ENCODE measurements at places on chromosomes 1 and 21. TPM values are rescaled to one million over a fixed set of nuclear protein-coding genes. Genes with fewer than 3 reads are reported as not detected.

DNA sequence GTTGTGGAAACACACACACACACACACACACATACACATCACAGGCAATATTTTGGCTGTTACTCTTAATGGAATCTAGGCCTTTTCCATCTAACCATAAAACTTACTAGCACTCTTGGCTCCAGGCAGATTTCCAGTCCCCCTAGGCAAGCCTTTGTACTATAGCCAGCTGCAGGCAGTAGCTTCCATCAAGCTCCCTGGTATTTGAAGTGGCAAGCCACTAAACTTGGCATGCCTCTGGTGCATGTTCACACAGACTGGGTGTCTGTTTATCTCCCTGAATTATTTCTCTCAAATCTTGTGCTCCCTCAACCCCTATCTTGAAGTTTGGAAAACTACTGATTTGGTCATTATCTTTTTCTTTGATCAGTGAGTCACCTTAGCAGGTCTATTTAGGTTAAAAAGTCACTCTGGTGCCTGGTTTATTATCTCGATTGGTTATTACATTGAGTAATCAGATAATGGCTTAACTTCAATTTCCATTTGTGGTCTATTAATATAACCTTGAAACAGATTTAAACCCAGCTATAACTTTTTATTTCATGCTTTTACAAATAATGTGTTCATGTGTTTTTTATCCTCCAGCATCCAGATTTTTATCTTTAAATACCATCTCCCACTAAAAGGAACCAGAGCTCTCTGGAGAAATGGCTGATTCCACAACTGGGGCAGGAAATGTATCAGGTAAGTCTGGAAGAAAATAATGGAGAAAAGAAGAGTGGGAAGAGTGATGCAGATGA, 2.7 kb upstream of the RBM15 start:
- H3K27me3 ChIP-seq, result no peaks in the 10 kb centered on the region
- H3K27ac ChIP-seq, result no peak overlapping the region
- H3K4me1 ChIP-seq, result peaks cover 24% of the 10 kb centered on the region
- peaks cover 13% of the 10 kb centered on the region for H3K36me3 ChIP-seq
- H3K4me3 ChIP-seq, result no peak overlapping the region
- DNase-seq, result no peak

DNA sequence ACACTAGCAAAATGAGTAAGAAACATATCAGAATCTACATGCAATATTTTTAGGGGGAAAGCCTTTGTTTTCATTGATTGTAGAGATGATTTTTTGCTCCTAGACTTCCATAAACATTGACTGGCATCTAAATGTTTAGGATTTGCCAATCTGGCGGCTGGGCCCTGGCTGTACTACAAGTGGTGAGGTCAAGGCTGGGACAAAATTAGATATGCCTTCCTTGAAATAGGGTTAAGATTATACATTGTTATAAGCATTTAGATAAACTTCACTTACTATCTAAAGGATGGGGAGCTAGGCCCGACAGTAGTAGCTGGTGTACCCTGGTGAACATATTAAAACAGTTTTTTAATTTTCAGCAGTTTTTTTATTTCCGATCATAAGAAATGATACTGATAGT, 5.2 kb downstream of the NFIA start:
- H3K27me3 ChIP-seq, result no peaks in the 10 kb centered on the region
- peaks cover 8% of the 10 kb centered on the region for H3K36me3 ChIP-seq
- H3K4me3 ChIP-seq, result peak overlapping the region; percentile 96
- DNase-seq, result no peak
- peak overlapping the region; percentile 98 for H3K27ac ChIP-seq

DNA sequence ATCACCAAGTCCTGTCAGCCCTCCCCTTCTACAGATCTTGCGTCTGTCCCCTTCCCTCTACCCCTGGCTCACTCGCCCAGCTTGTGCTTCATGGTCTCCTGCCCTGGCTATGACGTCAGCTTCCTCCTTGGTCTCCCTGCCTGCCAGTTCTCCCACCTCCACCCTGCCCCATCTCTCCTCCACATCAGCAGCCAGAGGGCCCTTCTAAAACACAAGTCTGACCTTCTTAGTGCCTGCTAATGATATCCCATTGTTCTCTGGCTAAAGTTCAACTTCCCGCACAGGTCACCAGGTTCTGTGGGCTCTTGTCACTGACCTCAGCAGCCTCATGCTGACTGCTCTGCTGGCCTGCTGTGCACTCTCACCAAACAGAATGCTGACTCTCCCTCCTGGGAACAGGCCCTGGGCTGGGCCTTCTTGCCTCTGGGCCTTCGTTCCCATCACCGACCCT, 24.7 kb upstream of the MYCL start:
- H3K27ac ChIP-seq, result no peak overlapping the region
- peaks cover 5% of the 10 kb centered on the region for H3K4me1 ChIP-seq
- no peak overlapping the region for H3K4me3 ChIP-seq
- no peaks in the 10 kb centered on the region for H3K36me3 ChIP-seq

DNA sequence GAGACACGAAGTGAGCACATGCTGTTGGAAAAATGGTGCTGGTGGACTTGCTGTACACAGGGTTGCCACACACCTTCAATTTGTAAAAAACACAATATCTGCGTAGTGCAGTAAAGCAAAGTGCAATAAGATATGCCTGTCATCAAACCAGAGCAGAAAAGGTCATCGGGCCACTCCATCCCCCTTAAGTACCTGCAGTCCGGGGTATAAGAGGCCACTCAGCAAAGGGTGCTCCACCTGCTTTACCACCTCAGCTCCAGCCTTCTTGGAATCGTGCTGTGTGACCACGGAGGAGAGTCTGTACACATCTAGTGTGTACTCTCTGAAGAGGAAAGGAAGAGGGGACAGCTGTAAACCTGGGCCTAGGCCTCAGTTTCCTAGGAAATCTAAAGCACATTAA, 10.9 kb downstream of the YARS1 start:
- no peaks in the 10 kb centered on the region for H3K4me1 ChIP-seq
- no peak overlapping the region for H3K4me3 ChIP-seq
- no peak for DNase-seq
- no peak overlapping the region for H3K27ac ChIP-seq
- peaks cover 70% of the 10 kb centered on the region for H3K36me3 ChIP-seq

GRCh38 chr1:217052196-217052595, 329.0 kb upstream of the ESRRG start:
- H3K36me3 ChIP-seq, result no peaks in the 10 kb centered on the region
- no peak overlapping the region for H3K27ac ChIP-seq
- H3K4me3 ChIP-seq, result no peak overlapping the region

DNA sequence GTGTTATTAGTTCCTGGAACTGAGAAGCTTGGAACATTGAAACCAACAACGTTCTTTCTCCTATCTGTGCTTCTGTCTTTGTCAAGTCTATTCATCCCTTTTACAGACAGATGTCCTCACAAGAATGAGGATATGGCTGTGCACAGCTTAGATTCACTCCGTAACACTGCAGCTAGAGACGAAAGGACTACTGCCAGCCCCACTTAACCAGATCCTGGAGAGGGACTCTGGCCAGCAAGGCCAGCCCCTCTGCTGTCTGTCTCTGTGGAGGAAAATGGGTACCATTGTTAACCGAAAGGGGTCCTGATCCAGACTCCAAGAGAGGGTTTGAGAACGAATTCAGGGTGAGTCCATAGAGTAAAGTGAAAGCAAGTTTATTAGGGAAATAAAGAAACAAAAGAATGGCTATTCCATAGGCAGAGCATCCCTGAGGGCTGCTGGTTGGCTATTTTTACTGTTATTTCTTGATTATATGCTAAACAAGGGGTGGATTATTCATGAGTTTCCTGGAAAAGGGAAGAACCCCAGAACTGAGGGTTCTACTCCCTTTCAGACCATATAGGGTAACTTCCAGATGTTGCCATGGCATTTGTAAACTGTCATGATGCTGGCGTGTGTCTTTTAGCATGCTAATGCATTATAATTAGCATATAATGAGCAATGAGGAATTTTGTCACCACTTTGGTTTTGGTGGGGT, 17.4 kb upstream of the USP24 start:
- no peak for DNase-seq
- H3K4me3 ChIP-seq, result no peak overlapping the region
- no peaks in the 10 kb centered on the region for H3K27me3 ChIP-seq
- no peak overlapping the region for H3K27ac ChIP-seq

TRIM58 gene
- 0.86 TPM for total RNA-seq

PRKAA2 gene
- 37.3 TPM for total RNA-seq

DNA sequence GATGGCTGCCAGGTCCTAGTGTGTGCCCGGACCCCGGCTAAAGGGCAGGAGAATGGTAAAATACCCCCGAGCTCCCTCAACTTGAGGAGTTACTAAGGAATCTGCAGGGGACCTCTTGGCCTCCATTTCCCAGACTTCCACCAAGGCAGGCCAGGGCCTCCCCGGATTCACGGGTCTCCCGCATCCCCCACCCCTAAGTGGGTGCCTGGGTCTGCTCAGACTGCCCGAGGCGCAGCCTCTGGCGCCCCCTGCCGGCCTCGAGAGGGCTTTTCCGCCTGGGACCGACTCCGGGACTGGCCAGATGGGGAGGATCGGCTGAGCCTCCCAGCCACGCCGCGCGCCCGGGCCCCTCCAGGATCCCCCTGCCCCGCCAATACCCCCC, 1.7 kb downstream of the PLEKHG5 start:
- peaks cover 21% of the 10 kb centered on the region for H3K27me3 ChIP-seq
- H3K36me3 ChIP-seq, result no peaks in the 10 kb centered on the region
- DNase-seq, result no peak
- peaks cover 56% of the 10 kb centered on the region for H3K4me1 ChIP-seq
- no peak overlapping the region for H3K27ac ChIP-seq

- peaks cover 44% of the 10 kb centered on the region for H3K4me1 ChIP-seq
- H3K27ac ChIP-seq, result peak within 1 kb of the TSS; percentile 96
- no peaks in the 10 kb centered on the region for H3K27me3 ChIP-seq
Observed at GRCh38 chr1:244451539-244451950, at the start of gene ADSS2. Gene ADSS2 (minus strand): TSS chr1:244451909. CDS start chr1:244451817, 92 bp downstream.
